ENCODE measurements at places on chromosomes 6 and 20.
A peak's percentile ranks its signal among the peaks of the same experiment; 100 is the strongest.

- DNase-seq, result no peak
Measured at GRCh38 chr6:90039911-90040310, 145.6 kb downstream of the GJA10 start.

DNA sequence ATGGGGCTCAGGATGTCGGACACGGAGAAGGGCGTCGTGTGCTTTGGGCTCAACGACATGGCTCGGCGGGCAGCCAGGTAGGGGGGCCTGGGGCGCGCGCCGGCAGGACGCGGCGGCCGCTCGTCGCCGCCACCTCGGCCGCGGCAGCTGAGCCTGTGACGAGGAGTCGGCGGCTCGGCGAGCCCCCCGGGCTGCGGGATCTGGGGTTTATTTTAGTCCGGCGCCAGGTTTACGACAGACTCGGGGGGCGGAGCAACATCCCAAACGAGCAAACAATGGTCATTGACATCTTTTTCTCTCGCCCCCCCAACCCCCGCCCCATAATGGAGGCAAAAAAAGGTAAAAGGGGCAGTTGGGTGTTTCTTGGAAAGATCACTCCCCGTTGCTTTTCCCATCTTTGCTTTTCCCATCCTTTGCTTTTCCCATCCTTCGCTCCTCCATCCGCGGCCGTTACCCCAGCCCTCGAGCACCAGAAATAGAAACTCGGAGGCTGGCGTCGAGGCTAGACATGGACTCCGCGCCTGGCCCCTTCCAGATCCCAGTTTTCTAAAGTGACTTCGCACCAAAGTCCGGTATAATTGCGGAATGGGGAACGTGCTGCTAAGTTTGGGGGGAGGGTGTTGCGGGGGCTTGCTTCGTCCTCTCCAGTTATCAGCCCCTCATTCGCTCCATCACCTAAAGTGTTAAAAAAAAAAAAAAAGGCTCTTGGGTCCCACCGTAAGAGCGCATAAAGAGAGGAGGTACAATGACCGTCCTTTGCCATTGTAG lies at the start of gene NKX2-4:
NKX2-4 (minus strand) TSS at position 186 of the 768 bp plus-strand sequence; CDS start at position 59, 127 bp downstream.
- DNase-seq, result no peak

DNA sequence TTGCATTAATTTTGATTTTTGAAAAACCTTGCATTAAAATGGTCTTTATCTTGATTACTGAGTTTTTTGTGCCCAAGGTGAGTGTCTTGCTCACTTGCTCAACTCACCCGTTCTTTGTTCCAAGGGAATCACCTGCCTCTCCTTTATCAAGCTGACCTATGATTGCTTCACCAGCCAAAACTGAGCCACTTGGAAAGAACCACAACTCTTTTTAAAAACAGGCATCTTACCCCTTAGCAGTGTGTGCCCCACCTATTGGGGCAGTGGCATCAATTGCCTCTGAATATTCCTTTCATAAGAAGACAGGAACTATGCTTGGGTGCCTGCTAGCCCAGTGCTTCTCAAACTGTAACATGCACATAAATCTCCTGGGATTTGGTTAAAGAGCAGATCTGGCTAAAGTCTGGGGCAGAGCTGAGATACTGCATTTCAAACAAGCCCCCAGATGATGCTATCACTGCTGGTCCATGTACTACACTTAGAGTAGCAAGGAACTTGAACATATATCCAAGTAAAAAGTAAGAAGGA lies 3.3 kb upstream of the STK38 start:
- DNase-seq, result no peak

GRCh38 chr20:44196271-44196670 lies 9.3 kb upstream of the JPH2 start:
- DNase-seq, result peak; percentile 20

DNA sequence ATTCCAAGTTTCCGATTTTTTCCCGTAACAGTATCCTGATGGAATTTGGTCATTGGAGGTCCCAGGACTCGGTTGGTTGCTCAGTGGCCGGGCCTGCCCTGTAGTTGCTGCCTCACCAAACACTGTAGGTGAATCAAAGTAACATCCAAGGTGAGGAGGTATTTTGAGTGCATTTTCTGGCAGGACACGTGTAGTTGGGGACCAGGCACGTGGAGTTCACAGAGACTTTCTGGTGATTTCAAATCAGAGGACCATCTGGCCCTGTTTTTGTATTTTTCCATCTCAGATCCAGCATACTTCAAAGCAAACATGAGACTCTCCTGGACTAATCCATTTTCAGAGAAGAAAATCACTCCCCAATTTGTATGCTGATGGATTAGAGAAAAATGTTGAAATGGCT lies 9.9 kb upstream of the DTD1 start:
- DNase-seq, result no peak

DNA sequence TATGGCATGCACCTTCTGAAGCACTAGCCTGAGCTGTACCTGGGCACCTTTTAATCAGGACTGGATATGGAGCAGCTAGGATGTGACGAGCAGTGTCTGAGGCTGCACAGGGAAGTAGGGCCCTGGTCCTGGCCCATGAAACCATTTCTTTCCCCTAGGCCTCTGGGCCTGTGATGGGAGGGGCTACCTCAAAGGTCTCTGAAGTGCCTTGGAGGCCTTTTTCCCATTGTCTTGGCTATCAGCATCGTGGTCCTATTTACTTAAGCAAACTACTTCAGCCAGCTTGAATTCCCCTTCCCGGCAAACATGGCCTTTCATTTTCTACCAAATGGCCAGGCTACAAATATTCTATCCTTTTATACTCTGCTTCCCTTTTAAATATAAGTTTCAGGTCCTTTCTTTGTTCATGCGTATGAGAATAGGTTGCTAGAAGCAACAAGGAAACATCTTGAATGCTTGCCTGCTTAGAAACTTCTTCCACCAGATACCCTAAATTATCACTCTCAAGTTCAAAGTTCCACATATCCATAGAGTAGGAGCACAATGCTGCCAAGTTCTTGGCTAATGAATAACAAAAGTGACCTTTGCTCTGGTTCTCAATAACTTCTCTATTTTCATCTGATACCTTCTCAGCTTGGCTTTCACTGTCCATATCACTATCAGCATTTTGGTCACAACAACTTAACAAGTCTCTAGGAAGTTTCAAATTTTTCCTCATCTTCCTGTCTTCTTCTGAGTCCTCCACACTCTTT lies 673.1 kb downstream of the HTR1B start:
- no peak for DNase-seq

DNA sequence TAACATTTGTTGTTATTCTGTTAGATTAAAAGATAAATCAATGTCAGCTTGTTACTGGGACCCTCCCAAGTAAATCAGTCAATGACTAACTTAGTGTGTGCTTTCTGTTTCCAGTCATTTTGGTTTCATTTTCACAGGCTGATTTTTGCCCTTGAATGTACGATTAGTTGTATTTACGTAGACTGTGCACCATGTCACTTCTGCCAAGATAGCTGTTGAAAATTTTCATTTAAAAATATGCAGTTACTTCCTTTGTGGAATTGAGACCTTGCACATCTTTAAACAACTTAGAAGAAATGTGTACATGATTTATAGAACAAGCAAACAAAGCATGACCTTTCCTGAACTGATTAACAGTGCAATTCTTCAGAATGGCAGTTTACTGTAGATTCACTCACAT lies 944.8 kb upstream of the CITED2 start:
- peak; percentile 75 for DNase-seq

- peak; percentile 70 for DNase-seq
Measured at GRCh38 chr6:44388135-44388487, 605 bp downstream of the CDC5L start.

GRCh38 chr20:57211908-57212533 lies 54.4 kb downstream of the BMP7 start:
- DNase-seq, result no peak

- no peak for DNase-seq
Measured at GRCh38 chr6:132790450-132790849, 8.0 kb downstream of the SLC18B1 start.

GRCh38 chr6:34520645-34521462 lies 35.3 kb downstream of the SPDEF start:
- no peak for DNase-seq

Data from OCI-M1 (cell line).